ENCODE measurements at places on chromosomes 3 and 15.

DNA sequence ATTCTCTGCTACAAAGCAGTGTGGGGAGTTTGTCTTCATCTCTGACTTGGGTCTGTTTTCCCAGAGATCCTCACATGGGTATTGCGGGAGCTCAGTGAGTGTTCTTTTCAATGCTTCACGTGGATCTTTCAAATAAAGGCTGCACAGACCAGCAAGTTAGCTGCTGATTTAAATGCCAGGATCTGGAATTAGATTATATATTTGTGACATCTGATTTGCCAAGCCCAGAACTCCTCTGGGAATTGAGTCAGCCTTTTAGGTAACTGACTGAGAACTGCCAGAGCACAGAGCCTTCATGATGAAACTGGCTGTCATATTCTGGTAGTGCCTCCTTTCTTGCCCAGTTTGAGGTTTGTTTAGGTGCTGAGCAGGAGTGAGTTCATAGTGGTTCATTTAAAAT is 14.7 kb downstream of the EDEM1 start:
- DNase-seq = no peak

- no peak for DNase-seq
These were observed 217.9 kb upstream of the THBS1 start for GRCh38 chr15:39362821-39363561.

DNA sequence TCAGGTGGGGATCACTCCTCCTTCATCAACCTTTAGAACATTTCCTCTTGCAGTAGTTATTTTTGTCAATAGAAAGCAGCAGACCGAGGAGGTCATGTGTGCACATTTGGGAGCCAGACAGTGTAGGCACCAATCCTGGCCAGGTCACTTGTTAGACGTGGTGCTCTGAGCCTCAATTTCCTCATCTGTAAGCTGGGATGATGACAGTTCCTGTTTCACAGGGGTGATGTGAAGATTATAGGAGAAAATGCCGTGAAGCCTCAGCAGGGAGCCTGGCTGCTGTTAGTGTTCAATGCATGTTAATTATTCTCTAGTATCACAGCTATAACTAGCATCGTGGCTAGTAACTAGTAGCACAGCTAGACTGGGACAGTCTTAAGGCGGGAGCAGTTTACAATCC is 64.7 kb downstream of the ATP2B2 start:
- no peak for DNase-seq

DNA sequence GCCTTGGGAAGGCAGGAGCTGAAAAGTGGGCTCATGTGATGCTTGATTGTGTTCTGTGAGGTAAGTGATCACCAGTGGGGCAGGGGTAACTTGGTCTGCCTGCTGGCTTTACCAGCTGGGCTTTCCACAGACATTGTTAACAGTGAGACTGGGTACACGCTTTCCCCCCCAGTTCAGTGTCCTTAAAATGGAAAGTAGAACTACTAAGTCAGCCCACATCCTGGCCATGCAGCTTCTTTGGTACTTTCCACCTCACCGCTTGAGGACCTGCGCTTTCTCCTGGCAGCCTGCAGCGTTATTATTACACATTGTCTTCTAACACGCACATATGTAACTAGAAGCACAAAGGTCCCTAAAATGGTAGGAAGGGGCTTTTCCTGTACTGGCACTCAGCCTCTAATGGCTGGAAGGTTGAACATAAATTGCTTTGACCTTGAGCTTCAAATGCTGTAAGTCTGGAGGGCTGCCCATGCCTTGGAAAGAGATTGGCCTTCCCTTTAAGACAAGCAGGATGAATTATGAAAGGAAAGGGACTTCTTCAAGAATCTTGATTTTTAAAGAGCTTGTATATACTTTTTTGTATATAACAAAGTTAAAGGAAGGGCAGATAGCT is 216.1 kb upstream of the ROPN1 start:
- DNase-seq = no peak

DNA sequence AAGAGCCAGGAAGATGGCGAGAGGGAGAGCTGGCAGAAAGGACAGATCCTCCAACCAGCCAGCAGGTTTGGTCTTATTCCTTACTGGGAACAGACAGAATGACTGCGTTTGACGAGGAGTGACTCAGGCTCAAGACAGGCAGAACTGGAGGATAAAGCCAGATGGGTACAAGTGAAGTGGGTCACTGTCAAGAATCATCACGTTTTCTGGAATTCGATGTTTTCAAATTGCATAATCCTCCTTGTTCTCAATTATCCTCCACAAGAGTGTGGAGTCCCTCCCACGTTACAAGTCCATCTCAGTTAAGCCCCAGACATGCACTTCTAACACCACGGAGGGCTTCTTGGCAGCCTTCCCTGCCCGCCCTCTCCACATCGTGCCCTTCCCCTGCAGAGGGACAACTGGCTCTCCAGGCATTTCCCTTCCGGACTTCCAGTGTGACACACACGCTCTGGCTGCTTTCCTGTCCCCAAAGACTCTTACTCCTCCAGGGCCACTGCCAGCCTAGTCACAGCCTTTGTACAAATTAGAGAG is 183.1 kb downstream of the CHST2 start:
- no peak for DNase-seq

DNA sequence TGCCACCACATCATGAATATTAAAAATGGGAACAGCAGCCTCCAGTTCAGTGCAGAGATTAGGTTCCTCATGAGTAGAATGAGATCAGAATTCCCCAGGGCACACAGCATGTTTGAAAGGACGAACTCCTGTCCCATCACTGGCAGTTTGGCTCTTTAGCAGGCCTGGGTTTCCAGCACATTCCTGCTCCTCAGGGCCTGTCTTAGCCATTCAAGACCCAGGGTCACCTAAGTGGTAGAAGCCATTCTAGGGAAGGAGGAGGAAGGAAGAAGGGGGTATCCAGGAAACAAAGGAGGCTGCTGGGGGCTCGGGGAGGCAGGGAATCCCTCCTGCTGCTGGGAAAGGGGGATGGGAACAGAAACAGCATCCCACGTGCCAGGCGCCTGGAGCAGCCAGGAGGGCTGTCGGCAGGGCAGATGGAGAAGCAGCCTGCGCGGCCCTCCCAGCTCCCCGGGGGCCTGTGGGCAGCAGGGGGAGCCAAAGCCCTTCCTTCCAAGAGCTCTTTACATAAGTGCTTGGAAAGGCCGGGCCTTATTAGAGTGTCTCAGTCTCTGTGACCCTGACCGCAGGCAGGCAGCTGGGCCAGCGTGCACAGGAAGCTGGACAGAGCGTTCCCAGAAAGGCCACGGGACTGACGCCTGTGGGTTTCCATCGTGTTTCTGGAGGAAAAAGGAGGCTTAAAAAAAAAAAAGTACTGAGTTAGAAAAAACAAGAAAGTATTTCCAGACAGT is 24.7 kb downstream of the LOXL1 start:
- DNase-seq = peak; percentile 76

DNA sequence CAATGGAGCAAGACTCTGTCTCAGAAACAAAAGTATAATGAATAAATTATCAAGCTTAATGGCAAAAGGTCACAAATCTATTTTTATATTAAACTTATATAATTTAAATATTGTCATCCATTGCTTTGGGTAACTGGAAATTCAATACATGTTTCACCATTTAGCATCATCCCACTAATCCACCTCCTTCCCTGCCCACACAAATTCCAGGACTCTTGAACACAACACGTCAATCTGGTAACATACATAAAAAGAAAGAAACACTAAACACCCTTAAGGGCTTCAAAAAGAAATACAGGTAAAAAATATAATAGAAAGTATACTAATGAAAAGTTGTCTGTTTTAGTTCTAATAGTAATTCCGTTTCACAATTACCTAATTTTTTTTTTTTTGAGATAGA is 149.4 kb downstream of the STAG1 start:
- no peak for DNase-seq

GRCh38 chr3:17894434-17895060 is 152.1 kb upstream of the TBC1D5 start:
- DNase-seq = peak; percentile 24

- no peak for DNase-seq
These were observed 19.0 kb downstream of the ACAP2 start for GRCh38 chr3:195423818-195424217.
